ENCODE measurements at places on chromosomes 2 and 18.
A peak's percentile ranks its signal among the peaks of the same experiment; 100 is the strongest.

DNA sequence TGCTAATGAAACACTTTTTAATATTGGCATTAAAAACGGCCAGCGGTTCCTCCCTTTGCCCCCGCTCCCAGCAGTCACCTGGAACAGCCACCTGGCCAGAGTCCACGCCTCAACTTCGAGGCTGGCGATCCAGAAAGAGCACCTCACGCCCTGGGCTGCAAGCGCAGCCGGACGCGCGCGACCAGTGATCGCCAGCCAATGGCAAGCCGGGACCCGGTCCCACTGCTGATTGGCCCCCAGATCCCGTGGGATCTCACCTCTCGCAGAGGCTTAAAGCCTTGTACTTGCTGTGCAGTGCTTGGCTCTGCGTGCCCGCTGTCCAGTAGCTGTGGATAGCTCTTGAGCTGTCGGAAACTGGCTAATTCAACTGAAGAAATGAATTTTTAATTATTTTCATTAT, 4.1 kb upstream of the RBM45 start:
- ATAC-seq = no peak

GRCh38 chr2:227025510-227025909, 138.5 kb downstream of the COL4A4 start:
- ATAC-seq = no peak

GRCh38 chr2:219733746-219734145, 106.3 kb downstream of the SLC4A3 start:
- no peak for ATAC-seq

DNA sequence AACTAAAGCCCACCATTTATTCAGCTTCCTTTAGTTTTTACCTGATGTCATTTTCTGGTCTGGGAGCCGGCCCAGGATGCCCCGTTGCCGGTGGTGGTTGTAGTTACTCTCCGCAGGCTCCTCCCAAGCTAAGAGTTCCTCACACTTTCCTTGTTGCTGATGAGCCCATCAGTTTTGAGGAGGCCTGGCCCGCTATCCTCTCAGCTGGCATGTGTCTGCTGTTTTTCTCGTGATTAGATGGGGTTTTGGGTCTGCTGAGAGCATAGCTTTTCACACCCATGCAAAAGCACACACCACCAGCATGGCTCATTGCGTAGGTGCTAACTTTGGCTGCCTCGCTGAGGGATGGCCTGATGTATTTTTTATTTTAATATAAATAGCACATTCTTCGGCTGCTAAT, 72.1 kb downstream of the PSMG2 start:
- no peak for ATAC-seq

GRCh38 chr2:228140934-228141528, 40.5 kb downstream of the SPHKAP start:
- peak; percentile 87 for ATAC-seq

- no peak for ATAC-seq
These were observed 105.0 kb downstream of the PTH2R start for GRCh38 chr2:208511573-208511972.

DNA sequence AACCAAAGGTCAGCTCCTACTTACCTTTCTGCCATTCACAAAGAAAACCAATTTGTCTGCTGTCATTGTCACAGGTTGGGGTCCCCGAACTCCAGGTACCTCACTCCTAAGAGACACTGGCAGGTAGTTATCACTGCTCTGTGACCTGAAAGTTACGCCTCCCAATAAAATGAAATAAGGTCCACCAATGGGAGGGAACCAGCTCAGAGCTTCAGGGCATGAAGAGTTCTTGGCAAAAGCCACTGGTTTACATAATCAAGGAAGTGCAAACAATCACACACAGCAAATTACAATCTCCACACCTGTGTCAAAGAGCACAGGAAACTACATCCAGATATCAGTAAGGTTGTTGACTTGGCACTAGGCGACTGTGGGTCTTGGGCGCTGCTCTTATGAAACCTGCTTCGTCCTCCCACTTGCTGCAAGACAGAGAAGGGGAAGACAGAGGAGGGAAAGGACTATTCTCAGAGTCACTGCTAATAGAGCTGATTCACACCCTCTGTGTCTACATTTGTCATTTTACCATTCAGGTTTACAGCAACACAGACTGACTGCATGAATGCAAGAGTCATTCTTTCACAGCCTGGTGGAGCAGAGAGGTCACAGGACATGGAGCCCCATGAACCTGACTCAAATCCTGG, at the start of gene XDH:
XDH (minus strand) TSS at position 142 of the 641 bp plus-strand sequence; CDS start at position 66, 76 bp downstream.
- peak; percentile 76 for ATAC-seq
